ENCODE measurements at places on chromosomes 3 and 15. TPM values are rescaled to one million over a fixed set of nuclear protein-coding genes. Genes with fewer than 3 reads are reported as not detected.

The ACKR2 gene
- 0.09 TPM for total RNA-seq

The LSG1 gene
- 49.9 TPM for total RNA-seq

The ISLR2 gene
- 0.58 TPM for total RNA-seq

The IQCH gene
- 0.88 TPM for total RNA-seq

The P3H2 gene
- total RNA-seq, result 40.5 TPM

The PRSS50 gene
- 0.47 TPM for total RNA-seq

The C3orf85 gene
- not detected for total RNA-seq

The CCR1 gene
- total RNA-seq, result not detected

The TUBGCP4 gene
- total RNA-seq, result 23.4 TPM

GRCh38 chr15:70559265-70560239 lies 203.8 kb downstream of the UACA start:
- H3K4me3 ChIP-seq, result no peak overlapping the region
- no peaks in the 10 kb centered on the region for H3K36me3 ChIP-seq
- H3K27me3 ChIP-seq, result no peaks in the 10 kb centered on the region
- no peak overlapping the region for H3K27ac ChIP-seq

GRCh38 chr3:49397470-49397869 lies 14.3 kb downstream of the RHOA start:
- no peaks in the 10 kb centered on the region for H3K36me3 ChIP-seq
- no peak overlapping the region for H3K4me3 ChIP-seq
- no peak for DNase-seq
- H3K27me3 ChIP-seq, result no peaks in the 10 kb centered on the region

DNA sequence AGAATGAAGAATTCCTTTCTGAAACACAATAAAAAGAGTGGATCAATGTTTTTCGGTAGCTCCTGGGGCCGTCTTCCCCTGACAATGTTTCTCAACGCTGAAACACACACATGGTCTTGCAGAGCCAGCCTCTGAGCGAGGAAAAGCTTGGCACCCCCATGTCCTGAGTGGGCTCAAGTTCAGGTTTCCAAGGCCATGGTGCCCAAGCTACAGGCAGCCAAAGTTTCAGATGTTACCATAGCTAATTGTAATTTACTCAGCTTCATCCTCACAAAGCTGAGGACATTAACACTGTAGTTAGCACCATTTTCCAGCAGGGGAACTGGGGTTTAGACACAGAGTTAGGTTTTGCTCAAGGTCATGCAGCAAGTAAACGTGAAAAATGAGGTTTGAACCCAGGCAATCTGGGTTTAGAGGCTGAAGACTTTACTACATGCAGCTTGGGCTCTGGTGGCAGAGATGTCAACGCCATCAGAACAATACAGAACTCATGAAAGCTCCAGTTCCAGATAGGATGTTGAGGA lies 199.1 kb downstream of the TJP1 start:
- no peak overlapping the region for H3K4me3 ChIP-seq
- no peaks in the 10 kb centered on the region for H3K27me3 ChIP-seq
- DNase-seq, result no peak
- H3K36me3 ChIP-seq, result no peaks in the 10 kb centered on the region
- H3K4me1 ChIP-seq, result no peaks in the 10 kb centered on the region

GRCh38 chr3:23648326-23648995 lies 157.3 kb upstream of the UBE2E1 start:
- no peak for DNase-seq
- no peaks in the 10 kb centered on the region for H3K27me3 ChIP-seq
- no peaks in the 10 kb centered on the region for H3K36me3 ChIP-seq
- no peak overlapping the region for H3K4me3 ChIP-seq

DNA sequence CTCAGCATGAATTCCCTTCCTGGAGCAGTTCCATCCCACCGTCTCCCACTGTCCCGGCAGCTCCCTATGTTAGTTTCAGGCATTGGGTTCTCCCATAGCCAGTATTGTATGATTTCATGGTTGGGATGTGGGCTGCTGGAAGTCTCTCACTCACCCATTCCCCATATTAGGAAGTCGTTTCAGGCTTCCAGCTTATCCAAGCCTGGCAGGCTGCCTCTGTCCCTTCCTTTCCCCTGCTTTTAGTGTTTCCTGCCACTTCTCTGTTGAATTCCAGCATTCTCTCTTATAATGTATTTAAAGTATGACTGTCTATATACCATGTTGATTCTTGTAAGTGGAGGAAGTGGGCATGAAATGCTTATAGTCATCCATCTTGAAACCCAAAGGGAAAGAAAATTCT lies 309.7 kb upstream of the RBMS3 start:
- no peak for DNase-seq
- no peak overlapping the region for H3K27ac ChIP-seq
- no peaks in the 10 kb centered on the region for H3K36me3 ChIP-seq

DNA sequence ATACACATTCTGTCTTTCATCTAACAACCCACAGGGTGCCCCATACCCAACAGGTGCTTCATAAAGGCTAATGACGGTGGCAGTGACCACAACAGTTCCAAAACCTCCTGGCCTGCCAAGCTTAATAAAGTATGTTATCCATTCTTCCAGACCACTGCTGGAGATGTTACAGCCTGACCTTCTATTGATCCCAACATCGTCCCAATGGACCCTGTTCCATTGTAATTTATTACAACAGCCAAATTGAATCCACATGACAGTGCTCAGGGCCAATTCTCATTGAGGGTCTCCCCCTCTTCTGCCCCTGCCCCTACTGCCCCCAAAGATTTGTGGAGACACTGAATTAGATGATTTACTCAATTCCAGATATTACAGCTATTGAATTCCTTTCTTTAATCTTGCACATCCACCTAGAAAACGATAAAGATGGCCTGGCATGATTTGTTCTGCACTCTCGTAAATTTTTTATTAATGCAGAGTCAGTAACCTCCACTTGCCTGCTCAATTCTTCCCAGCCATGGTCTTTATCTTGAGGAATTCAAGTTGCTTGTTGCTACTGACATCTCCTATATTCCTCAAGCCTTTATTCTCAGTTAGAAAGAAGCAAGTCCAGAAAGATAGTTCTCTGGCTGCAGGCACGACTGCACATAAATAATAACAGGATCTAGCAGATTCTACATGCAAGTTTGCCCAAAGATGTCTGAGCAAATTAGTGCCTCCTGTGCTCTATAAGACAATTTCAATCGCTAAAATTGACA lies 407.6 kb downstream of the ERC2 start:
- no peaks in the 10 kb centered on the region for H3K27me3 ChIP-seq
- DNase-seq, result no peak
- H3K4me1 ChIP-seq, result no peaks in the 10 kb centered on the region
- H3K36me3 ChIP-seq, result no peaks in the 10 kb centered on the region

DNA sequence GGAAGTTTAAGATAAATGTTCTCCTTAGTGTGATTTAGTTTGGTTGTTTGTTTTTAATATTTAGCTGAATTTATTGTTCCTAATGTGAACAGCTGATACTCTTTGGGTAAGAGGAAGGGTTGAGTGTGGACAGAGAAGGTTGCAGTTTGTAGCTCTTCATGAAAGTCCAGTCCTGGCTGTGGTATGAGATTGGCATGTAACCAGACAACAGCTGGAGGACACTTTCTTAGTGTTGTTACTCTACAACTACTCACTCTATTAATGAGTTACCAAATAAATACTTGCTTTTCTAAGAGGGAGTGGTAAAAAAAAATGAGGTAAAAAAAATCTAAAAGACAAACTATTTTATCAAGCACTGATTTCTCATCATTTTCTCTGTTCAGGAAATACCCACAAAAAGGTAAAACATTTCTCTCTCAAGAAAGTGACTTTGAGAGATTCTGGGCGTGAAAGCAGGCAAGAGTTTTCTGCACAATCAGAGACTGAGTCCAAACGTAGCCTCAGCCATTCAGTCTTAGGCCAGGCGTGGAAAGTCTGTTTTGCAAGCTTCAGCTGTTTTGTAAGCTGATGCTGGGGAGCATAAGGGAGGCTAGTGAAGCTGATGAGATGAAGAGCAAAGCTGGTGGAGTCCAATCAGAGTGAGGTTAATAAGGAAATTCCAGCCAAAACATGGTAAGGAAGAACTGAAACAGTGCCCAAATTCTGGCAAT lies 138.5 kb upstream of the ARPP21 start:
- no peaks in the 10 kb centered on the region for H3K27me3 ChIP-seq
- H3K4me3 ChIP-seq, result no peak overlapping the region
- no peak for DNase-seq
- no peaks in the 10 kb centered on the region for H3K36me3 ChIP-seq
- H3K4me1 ChIP-seq, result 0 out of 2 replicates have a peak, but pooled peaks cover 4% of the 10 kb centered on the region

DNA sequence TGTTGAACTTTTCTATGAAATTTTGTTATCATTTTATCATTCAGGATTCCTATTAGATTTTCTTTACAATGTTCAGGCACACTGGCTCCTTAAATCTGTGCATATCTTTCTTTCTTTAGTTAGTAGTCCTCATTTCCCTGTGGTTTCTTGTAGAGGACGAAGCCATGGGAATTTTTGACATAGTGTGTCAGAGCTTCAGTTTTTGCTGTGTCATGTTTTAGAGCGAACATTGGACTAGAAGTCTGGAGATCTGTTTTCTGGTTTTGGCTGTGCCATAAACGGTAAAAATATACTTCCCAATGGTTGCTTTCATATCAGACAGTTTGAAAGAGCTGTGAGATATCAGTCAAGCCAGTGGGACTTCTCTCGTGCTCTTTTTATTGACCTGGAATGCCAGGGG lies 105.2 kb downstream of the CHCHD4 start:
- H3K4me3 ChIP-seq, result no peak overlapping the region
- no peak overlapping the region for H3K27ac ChIP-seq
- DNase-seq, result no peak

DNA sequence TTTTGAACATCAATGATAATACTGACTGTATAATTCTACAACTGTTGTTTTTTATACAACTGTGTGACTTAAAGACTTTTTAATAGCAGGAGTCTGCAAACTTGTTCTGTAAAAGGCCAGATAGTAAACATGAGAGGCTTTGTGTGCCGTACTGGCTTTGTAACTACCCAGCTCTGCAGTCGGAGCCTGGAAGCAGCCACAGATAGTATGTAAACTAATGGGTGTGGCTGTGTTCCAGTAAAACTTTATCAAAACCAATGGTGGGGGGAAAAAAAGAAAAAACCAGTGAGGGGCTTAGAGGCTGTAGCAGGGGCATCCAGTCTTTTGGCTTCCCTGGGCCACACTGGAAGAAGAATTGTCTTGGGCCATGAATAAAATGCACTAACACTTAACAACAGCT lies 11.9 kb downstream of the ASB7 start:
- H3K4me1 ChIP-seq, result no peaks in the 10 kb centered on the region
- H3K27me3 ChIP-seq, result no peaks in the 10 kb centered on the region
- H3K4me3 ChIP-seq, result no peak overlapping the region
- DNase-seq, result no peak

GRCh38 chr15:99053380-99054024 lies 45.9 kb upstream of the PGPEP1L start:
- H3K27ac ChIP-seq, result no peak overlapping the region
- H3K4me3 ChIP-seq, result no peak overlapping the region
- DNase-seq, result no peak
- no peaks in the 10 kb centered on the region for H3K4me1 ChIP-seq
- H3K36me3 ChIP-seq, result no peaks in the 10 kb centered on the region
- H3K27me3 ChIP-seq, result no peaks in the 10 kb centered on the region

DNA sequence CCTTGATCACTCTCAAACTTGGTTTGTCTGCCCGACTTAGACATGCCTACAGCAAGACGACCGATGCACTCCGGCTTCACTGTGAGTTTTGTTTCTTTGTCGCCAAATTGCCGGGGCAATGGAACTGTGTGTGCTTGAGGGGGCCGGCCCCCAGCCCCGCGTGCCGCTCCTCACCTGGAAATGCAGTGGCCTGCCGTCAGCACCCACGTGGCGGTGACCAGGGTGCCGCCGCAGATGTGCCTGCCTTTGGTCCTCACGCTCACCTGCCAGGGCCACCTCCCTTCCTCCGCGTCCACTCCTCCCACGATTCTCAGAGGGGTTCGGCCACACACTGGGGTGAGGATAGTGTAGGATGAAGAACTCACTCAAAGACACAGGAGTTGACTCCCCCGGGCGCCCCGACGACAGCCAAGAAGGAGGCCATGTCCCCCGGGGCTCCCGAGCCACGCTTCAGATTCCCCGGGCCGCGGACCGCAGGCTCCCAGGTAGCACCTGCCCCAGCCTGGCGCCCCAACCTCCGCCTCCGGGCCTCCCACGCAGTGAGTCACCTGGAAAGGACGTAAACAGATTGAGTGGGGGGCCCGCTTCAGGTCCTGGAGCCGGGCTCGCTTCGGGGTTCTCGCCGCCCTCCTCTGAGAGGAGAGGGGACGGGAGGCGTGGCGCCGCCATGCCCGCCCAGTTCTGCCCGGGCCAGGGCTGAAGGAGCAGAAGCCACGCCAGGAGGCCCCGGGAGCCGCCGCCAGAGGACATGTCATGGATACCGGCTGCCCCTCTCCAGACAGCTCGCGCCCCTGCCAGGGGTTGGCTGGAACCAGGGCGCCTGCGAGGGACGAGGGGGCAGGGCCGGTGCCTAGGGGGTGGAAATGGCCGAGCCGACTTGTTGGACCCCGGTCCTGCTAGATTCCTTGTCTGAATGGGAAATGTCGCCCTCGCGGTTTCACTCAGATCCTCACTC lies 29.6 kb downstream of the MYL3 start:
- H3K27me3 ChIP-seq, result no peaks in the 10 kb centered on the region
- H3K4me1 ChIP-seq, result no peaks in the 10 kb centered on the region
- H3K27ac ChIP-seq, result no peak overlapping the region
- H3K36me3 ChIP-seq, result no peaks in the 10 kb centered on the region
- no peak for DNase-seq

DNA sequence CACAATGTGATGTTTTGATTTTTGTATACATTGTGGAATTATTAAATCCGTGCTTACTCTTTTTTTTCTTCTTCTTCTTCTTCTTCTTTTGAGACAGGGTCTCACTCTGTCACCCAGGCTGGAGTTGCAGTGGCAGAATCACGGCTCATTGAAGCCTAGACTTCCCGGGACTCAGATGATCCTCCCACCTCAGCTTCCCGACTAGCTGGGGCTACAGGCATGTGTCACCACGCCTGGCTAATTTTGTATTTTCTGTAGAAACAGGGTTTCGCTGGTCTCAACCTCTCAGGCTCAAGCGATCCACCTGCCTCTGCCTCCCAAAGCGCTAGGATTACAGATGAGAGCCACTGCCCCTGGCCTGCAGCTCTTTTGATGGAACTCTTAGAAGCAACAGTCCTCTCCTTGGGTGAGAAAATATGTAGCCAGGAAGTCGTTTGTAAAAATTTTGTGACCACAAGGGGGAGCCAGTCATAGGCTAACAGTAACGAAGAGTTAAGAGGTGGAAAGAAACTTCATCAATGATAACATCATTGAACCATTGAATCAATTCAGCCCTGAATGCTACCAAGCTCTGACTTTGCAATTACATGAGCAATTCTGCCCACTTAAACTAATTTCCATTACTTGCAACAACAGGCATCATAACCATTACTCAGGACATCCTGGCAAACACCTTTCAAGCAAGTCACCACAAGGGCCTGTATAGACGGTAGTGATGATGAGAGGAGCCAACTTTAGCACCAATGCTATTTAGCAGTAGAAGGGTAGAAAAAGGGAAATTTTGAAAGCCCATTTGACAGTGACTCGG lies 16.7 kb upstream of the CMTM7 start:
- H3K36me3 ChIP-seq, result no peaks in the 10 kb centered on the region
- H3K27ac ChIP-seq, result no peak overlapping the region
- no peaks in the 10 kb centered on the region for H3K4me1 ChIP-seq
- no peak overlapping the region for H3K4me3 ChIP-seq
- DNase-seq, result no peak

- DNase-seq, result no peak
- H3K4me3 ChIP-seq, result no peak overlapping the region
- no peak overlapping the region for H3K27ac ChIP-seq
- peaks cover 4% of the 10 kb centered on the region for H3K4me1 ChIP-seq
- H3K36me3 ChIP-seq, result no peaks in the 10 kb centered on the region
Measured at GRCh38 chr3:138344754-138345153, 3.6 kb upstream of the MRAS start.

All from H1 (cell line).